HS-5 (cell line): ENCODE measurements at places on chromosomes 12 and 14.
A peak's percentile ranks its signal among the peaks of the same experiment; 100 is the strongest.

DNA sequence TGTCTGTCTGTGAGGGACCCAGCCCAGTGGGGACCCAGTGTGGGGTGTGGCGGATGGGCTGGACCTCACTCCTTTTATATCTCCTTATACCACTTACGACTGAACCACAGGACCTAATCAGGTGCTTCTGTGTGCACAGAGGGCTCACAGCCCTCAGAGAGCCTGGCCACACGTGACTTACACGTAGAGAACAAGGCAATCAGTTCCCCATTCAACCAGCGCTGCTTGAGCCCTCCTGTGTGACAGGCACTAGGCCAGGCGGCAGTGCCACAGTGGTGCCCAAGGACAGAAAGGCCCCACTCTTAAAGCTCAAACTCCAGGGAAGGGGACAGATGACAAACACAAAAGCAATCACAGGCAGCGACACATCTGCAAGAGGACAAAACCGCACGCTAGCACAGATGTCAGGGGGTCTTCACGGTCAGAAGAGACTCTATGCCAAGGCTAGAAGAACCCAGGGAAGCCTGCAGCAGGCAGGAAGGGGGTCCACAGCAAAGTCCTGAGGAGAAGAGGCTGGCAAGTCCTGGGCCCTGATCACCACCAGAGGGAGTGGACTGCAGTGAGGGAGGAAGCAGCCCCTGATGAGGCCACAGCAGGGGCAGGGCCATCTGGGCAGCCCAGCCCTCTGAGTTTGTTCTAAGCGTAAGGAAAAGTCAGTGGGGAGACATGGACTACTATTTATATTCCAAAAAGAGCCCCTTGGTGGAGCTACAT is 39.3 kb downstream of the SETD3 start:
- no peak for DNase-seq

DNA sequence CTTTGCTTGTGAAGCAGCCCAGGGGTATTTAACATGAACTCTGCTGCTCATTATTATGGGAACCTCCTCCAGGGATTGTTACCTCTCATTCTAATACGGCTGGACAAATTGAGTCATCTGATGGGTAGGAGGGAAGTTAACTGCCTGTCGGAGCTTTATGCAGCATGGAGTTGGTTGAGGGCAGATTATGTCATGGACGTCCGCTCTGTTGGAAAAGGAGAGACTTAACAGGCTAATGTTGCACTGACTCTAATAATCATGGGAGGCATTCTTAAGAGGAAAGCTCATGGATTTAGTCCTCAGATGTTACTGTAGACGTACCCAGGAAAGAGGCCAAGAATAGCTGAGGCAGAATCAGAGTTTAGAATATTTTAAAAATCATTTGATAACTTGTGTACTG is 9.9 kb downstream of the POP5 start:
- DNase-seq, result no peak

DNA sequence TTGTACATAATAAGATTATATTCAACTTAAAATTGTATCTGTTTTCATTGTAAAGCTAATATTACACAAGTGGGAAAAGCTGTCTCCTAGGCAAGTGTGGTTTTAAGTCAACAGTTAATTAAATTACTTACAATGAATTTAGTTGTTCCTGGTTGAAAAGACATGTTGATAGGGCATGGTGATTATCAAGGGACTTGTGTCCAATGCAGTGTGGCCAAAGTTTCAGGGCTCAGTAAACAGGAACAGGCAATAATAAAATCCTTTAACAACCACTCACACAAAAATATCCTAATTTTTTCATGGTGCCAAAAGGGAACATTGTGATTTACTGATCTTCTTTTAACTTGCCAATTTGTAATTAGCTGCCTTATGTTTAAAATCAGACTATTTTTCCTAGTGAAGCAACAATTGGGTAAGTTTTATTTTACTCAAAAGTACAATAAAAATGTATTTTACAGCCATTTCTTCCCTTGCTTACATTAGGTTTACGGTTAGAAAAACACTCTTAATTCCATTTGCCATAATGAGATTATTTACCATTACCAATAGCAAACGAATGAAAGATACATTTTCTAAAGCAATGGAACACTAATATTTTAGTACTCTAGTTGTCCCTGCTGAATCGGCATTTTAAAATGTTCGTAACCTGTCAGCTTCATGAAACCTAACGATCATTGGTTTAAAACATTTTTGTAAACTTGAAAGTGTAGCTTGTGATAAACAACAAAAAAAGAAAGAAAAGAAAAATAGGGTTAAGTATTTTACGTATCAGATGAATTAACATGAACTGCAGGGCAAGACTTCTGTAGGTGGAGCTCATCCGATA is 1.8 kb upstream of the WNK1 start:
- no peak for DNase-seq

GRCh38 chr14:32104308-32104707 is 27.2 kb downstream of the ARHGAP5 start:
- no peak for DNase-seq

- no peak for DNase-seq
Observed at GRCh38 chr12:71152851-71153250, 4.9 kb downstream of the TSPAN8 start.

GRCh38 chr12:52243259-52243855 is 10.3 kb downstream of the KRT7 start:
- no peak for DNase-seq

- DNase-seq, result no peak
Observed at GRCh38 chr14:87508333-87508732, 484.6 kb downstream of the GALC start.

- DNase-seq, result no peak
Observed at GRCh38 chr12:132169376-132169775, 25.1 kb downstream of the NOC4L start.

- DNase-seq, result no peak
Observed at GRCh38 chr12:124661341-124661740, 93.9 kb upstream of the NCOR2 start.

DNA sequence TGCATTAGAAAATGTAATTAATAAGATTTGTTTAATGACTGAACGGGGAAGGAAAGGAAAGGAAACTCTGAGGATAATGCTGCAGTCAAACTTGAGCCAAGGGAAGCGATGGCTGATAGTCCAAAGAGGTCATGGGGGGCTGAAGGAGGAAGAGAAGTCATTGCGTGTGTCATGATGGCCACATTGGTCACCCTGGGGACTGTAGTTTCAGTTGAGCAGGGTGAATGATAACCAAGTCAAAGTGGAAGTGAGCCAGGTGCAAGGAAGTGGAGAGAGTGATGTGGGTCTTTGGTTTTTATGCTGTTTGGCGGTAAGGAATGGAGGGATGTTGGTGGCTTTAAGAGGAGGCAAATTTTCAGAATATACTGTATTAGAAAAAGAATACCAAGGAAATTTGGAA is 21.6 kb downstream of the C12orf75 start:
- no peak for DNase-seq

DNA sequence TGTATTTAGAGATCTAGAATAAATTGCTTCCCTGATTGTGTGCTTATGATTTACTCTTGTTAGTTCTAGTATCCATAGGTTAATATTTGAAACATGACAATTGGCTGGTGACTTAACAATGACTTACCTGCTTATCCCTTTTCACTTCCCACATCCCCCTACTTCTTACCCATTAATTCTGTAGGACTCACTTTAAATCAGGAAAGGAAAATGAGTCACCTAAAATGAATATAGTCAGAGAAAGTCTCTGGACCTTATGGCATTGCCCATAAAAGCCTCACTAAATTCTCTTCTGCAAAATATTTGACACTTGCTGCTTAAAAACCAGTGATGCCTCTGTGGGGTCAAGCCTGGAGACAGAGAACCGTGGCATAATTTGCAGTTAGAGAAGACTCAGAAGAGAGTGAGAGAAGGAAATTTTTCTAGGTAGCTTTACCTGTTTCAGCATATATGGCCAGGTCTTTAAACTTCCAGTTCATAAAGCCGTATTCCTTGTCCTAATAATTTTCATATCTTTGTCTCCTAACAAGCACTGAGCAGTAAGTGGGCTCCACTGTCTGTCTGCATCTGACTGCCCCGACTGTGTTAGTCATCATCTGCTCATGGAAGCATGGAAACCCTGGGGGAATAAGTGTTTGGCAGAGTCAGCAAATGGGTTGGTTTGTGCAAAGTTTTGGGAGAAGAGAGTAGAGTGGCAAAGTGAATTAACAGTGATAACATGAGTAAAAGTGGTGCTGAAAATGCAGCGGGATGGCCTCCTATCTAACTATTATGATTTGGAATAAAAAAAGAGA is 294.4 kb downstream of the AKAP6 start:
- peak; percentile 9 for DNase-seq

GRCh38 chr12:13311551-13311950 is 115.0 kb downstream of the EMP1 start:
- peak; percentile 6 for DNase-seq

GRCh38 chr12:104823985-104824461 is 134.1 kb downstream of the SLC41A2 start:
- no peak for DNase-seq

GRCh38 chr12:27953348-27953747 is 19.2 kb downstream of the PTHLH start:
- DNase-seq, result no peak

GRCh38 chr12:51028813-51029150 is 2.6 kb upstream of the SLC11A2 start:
- DNase-seq, result no peak

DNA sequence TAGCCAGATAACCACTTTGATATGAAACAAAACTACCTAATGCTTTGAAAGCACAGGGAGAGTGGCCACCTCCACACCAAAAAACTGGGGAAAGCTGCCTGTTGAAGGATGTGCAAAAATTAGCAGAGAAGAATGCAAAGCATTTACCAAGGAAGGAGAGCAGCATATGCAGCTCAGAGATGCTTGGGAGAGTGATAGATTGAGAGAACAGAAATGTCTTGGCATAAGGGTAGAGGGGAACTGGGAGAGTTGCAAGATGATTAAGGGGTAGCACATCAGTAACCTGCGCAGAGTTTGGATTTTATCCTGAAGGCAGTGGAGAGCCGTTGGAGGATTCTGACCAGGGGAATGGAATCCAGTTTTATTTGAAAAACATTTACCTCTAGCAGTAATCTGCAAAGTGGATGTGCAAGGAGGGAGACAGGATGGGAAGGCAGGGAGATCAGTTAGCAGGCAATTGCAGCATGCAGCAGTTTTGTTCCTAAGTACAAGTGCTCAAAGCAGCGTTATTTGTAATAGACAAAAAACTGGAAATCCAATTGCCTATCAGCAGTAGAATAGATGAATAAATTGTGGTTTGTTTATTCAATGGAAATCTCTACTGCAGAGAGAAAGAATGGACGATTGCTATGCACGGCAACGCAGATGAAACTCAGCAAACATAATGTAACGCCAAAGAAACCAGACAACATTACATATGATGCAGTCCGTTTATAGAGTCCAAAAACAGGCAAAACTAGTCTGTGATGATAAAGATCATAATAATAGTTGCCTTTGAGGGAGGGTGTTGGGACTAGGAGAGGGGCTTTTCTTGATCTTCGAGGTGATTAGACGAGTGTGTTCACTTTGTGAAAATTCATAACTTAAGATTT is 81.5 kb downstream of the BHLHE41 start:
- DNase-seq, result no peak

DNA sequence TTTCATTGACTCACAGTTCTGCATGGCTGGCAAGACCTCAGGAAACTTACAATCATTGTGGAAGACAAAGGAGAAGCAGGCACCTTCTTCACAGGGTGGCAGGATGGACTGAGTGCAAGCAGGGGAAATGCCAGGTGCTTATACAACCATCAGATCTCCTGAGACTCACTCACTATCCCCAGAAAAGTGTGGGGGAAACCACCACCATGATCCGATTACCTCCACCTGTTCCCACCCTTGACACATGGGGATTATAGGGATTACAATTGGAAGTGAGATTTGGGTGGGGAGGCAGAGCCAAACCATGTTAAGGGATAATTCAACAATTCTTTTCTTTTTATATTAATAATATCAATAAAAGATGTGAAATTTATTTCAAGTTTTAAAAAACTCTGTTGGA is 34.1 kb downstream of the CNTN1 start:
- no peak for DNase-seq

DNA sequence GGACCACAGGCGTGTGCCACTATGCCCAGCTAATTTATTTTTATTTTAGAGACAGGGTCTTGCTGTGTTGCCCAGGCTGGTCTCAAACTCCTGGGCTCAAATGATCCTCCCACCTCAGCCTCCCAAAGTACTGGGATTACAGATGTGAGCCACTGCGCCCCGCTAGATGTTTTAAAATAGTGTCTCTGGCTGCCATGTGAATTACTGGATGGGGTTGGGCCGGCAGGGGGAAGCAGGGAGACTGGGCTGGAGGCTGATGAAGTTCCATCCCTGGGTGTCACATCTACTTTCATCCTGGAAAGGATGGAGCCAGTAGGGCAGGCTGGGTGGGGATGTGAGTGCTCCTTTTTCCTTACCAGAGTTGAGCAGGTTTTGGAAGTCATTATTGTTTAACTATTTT is 46.1 kb downstream of the DNAH10 start:
- DNase-seq, result no peak

- no peak for DNase-seq
Observed at GRCh38 chr12:53102883-53103807, at the start of gene SOAT2. Gene SOAT2 (plus strand): TSS chr12:53103486. CDS start chr12:53103578, 92 bp downstream.

DNA sequence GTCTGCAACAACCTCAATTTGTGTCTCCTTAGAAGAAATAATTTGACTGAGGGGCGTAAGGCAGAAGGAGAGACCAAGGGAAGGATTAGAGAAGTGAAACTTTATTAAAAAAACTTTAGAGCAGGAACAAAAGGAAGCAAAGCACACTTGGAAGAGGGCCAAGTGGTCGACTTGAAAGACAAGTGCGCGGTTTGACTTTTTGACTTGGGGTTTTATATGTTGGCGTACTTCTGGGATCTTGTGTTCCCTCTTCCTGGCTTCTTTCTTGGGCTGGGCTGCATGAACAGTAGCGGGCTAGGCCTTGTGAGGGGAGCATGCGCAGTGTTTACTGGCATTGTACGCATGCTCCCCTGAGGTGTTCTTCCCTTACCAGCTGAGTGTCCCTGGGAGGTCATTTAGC is 369.3 kb upstream of the DCN start:
- no peak for DNase-seq

GRCh38 chr12:24425601-24425970 is 476.1 kb upstream of the SOX5 start:
- DNase-seq, result no peak

DNA sequence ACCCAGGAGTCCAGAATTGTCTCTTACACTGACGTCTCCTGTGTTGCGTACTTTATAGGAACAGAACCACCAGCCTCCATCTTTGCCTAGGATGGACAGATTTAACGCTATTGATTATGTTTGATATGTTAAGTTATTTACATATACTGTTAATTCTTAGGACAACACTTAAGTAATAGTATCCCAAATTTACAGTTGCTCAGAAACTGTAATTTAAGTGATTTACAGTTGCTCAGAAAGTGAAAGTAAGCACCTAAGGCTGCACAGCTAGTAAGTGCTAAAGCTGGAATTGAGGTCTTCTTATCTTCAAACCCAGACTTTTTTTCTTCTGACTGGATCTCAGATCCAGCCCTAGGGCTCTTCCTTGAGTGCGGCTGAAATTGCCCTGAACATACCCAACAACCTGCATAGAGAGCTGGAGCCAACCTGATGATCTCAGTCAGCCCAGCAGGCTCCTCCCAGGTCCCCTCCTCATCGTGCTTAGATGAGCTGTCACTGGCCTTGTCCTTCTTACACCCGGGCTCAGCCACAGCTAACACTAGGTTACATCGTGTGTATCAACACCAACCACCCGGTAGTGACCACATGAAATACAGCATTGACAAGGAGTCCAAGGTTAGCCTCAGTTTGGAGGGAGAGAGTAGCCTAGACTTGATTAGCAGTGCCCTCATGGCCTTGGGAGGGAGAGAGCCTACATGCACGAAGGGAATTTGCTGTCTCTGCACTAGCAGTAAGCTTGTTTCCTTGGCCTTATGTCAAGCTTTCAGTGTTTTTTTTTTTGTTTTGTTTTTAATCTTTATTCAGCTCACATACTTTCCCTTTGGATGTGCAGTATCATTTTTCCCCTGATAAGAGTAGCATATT is 111.1 kb upstream of the ARHGAP5 start:
- DNase-seq, result no peak

GRCh38 chr12:57488402-57489156 is 711 bp downstream of the MARS1 start:
- no peak for DNase-seq
